ENCODE measurements at places on chromosomes 13 and 19.
A peak's percentile ranks its signal among the peaks of the same experiment; 100 is the strongest.

DNA sequence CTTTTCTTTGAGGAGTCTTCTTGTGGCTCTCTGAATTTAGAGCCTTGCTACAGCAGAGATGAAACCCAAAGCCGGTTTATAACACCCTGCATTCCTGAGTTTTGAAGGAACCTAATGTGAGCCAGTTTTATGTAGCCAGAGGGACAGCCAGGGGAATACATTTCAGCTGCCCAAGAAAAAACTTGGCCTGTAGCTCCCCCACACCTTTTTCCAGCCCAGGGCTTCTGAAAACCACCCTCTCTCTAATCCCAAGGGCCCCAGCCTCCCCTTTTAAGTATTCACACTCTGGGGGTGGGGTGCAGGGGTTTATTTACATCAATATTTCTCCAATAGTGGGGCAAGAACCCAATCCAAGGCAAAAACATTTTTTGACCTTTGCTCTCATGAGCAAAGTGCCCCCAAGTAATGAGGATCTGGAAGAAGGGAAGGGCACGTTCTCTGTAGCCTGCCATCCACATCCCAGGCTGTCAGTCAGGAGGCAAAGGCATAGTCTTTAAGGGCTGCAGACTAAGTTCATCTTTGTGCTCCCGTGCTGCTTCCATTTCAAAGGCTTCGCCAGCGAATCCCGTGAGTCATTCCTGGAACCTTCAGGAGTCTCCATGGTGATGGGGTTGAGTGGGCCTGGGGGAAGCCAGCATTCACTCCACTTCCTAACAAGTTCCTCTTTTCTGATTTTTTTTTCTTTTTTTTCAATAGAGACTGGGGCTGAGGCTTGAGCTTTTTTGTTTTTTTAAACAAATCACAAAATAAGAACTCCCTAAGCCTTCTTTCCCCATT, 33.2 kb upstream of the MEDAG start:
- peak; percentile 66 for DNase-seq

DNA sequence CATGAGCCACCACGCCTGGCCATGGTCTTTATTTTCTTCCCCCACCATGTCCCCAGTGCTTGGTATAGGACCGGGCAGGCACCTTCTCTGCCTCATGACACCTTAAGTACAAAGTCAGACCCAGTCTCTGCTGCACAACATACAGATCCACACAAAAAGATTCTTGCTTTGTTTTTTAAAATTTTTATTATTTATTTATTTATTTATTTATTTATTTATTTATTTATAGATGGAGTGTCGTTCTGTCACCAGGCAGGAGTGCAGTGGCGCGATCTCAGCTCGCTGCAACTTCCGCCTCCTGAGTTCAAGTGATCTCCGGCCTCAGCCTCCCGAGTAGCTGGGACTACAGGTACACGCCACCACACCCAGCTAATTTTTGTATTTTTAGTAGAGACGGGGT, 2.5 kb upstream of the NFIX start:
- DNase-seq, result no peak

- no peak for DNase-seq
Observed at GRCh38 chr19:10797541-10798256, 38.3 kb downstream of the TMED1 start.

DNA sequence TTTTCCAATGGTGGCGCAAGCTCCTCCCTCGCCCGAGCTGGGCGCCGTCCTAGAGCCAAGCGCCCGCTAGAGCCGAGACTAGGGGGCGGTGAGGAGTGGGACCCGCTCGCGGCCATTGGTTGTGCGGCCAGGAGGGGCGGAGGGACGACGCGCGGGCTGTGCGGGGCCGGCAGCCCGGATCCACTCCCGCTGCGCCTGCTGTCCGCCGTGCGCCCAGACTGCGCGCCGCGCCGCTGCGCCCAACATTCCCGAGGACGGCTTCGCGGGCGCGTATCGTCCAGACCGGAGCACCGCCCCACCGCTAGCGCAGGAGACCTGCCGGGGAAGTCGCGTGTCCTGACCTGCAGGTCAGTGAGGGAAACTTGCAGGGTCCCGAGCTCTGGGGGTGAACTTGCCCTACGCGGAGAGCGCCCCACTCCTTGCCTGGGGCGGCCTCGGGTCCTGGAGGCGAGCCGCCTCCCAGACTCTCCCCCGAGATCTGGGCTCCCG, at the start of gene SERTM1:
TSS of gene SERTM1 (plus strand) at position 183 of the 489 bp plus-strand sequence. CDS start 21,059 bp downstream, outside the sequence.
- peak; percentile 94 for DNase-seq

DNA sequence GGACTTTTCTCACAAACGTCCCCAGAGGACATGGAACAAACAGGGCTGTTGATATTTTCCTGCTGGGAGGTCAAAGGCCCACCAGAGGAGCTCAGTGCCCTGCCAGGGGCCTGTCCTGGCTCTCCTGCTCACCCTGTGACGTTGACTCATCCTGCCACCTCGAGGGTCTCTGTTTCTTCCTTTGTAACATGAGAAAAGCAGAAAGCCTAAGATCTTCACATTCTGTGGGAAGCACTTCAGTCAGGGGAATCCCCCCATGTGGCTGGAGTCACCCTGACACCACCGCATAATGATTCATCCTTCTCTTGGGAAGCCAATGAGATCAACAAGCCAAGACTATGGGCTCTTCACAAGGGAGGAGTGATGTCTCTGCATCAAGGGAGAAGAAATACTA, 147.9 kb downstream of the KATNAL1 start:
- DNase-seq, result no peak

- DNase-seq, result peak; percentile 89
Observed at GRCh38 chr19:12777217-12778016, 2.1 kb upstream of the HOOK2 start.

DNA sequence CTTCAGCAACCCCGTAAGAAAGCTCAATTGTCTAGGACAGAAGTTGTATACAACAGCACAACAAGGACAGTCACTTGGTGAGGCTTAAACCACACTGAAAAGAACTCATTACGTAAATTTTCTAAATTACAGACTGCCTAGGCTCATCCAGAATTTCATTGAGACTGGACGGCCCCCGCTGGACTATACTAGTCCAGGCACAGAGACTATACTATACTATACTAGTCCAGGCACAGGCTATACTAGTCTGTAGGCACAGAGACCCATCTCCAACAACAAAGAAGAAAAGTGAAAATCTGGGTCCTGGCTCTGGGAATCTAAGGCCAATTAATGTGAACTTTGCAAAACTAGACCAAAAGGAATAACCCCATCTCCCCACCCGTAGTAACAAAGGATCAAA, 700 bp downstream of the ZNF816 start:
- peak; percentile 12 for DNase-seq

- no peak for DNase-seq
Observed at GRCh38 chr13:94309997-94310855, 169.3 kb downstream of the DCT start.

DNA sequence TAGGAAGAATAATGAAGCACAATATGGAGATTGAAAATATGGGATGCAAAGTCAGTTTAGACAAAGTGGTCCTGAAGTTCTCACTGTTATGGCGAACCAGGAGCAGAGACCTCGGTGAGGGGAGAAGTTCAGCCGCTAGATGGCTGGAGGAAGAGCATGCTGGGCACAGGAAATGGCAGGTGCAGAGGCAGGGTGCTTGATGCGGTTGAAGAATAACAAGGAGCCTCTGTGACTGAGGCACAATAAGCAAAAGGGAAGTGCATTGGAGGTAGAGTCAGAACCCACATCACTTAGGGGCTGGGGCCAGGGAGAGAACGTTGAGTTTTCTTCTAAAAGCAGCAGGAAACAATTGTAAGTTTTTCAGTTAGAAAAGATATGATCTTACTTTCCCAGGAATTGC, 1725.2 kb downstream of the EFNB2 start:
- DNase-seq, result no peak

- no peak for DNase-seq
Observed at GRCh38 chr19:11345122-11345803, 805 bp downstream of the TMEM205 start.

DNA sequence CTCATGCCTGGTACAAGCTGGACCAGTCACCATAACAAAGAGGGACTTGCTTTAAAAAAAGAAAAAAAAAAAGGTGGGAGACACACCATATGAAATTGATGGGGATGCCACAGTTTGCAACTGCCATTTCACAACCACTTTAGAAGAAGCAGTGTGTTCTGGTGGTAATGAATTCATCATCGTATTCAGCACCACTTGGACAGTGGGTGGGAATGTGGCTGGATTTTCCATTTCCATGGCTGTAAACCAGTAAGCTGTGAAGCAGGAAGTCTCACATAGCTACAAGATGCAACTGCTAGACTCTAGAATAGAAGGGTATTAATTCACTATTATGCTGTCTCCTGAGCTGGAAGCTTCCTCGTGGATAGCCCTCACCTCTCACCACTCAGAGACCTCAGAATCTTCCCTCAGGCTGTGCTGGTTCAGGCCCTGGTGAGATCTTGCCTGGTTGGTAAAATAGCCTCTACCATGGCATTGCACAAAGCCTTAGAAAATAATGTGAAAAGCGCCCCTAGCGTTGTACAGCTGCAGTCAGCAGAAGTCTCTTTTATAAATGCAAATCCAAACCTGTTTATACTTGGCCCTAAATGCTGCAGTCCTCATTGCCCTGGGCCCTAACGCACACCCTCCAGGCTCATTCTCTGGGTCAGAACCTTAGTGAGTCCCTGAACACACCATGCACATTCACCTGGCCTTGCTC, 150.7 kb downstream of the KCTD15 start:
- peak; percentile 11 for DNase-seq

- no peak for DNase-seq
Observed at GRCh38 chr13:49097374-49097773, 121.7 kb downstream of the FNDC3A start.

- DNase-seq, result no peak
Observed at GRCh38 chr19:7738023-7738422, 6.1 kb upstream of the CLEC4G start.

DNA sequence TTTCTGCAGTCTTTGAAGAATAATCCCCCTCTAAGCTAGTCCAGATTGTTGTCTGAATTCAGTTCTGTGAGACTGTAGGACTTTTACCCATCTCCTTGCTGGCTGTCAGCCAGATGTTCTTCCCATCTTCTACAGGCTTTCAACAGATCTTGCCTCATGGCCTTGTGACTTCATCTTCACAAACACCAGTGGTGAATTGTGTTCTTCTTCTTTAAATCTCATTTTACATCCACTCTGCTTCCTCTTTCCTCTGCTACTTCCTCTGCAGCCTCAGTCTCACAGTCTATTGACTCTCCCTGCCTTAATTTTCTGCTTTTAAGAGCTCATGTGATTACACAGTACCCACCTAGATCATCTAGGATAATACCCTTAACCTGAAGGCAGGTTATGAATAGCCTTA, 859.0 kb upstream of the SLITRK1 start:
- no peak for DNase-seq

- no peak for DNase-seq
Observed at GRCh38 chr13:72500851-72501250, 226.6 kb downstream of the MZT1 start.

DNA sequence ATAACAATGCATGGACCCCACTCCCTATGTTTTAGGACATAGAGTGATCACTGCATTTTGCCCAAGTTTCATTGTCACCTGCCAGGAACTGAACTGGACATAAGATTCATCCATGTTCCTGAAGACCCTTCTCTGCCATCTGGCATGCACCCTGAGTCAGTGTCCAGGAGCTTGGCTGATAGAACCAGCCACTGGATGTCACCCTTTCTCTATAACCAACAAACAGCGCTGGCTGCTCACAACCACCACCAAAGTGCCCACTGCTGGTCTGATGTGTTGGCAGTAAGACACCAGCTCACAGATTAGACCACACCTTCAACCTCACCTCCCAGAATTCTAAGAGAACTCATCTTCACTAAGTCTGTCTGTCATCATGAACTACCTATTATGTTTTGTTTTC, 333.4 kb downstream of the ITGBL1 start:
- peak; percentile 64 for DNase-seq

- no peak for DNase-seq
Observed at GRCh38 chr13:110259651-110260050, 47.3 kb downstream of the COL4A1 start.
